Stimulated activated CD4-positive, alpha-beta T cell treated with anti-CD3 and anti-CD28 coated beads, Interleukin-4, amount 100 ng/mL, for 24 hours (primary cell): ENCODE measurements at places on chromosomes 12 and 14.

- DNase-seq: peak; percentile 12
Observed at GRCh38 chr14:21414137-21414631, 30.4 kb upstream of the SUPT16H start.

DNA sequence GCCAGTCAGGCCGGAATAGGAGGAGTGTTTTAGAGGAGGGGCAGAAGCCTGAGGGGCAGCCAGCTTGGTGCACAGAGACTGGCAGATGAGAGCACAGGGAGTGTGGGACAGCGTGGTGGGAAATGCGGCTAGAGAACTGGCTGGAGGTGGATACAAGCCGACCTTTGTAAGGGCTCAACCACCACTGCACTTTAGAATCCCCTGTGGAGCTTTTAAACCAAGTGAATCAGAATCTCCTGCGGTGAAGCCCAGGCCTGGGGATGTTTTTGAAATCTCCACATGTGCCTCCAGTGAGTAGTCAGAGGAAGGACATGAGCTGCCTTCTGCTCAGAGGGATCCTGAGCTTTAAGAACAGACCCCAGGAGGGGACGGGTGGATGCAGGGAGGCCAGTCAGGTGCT is 10.9 kb upstream of the PCED1B start:
- no peak for DNase-seq

GRCh38 chr12:81811778-81812125 is 52.6 kb upstream of the PPFIA2 start:
- no peak for DNase-seq

- no peak for DNase-seq
Observed at GRCh38 chr12:47747596-47748506, 10.8 kb downstream of the RAPGEF3 start.

DNA sequence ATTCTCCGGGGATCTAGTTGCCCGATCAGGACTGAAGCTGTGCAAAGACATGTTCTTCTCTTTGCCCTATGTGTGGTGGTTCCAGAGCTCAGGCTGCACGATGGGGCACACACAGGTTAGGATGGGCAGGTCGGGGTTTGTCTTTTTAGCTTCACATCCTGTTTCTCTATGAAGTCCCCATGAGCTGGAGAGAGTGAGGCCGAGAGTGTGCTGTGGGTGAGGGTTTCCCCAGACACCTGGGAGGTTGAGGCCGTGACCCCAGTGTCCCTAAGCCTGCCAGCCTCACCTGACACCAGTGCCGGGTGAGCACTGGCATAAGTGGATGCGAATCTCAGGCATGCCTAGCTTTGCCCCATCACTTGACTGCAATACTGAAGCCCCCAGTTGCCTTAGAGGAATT is 32.9 kb upstream of the IGF1 start:
- DNase-seq: no peak
